Suppressor macrophage treated with lipopolysaccharide for 4 hours (primary cell): ENCODE measurements at places on chromosomes 4 and X.

DNA sequence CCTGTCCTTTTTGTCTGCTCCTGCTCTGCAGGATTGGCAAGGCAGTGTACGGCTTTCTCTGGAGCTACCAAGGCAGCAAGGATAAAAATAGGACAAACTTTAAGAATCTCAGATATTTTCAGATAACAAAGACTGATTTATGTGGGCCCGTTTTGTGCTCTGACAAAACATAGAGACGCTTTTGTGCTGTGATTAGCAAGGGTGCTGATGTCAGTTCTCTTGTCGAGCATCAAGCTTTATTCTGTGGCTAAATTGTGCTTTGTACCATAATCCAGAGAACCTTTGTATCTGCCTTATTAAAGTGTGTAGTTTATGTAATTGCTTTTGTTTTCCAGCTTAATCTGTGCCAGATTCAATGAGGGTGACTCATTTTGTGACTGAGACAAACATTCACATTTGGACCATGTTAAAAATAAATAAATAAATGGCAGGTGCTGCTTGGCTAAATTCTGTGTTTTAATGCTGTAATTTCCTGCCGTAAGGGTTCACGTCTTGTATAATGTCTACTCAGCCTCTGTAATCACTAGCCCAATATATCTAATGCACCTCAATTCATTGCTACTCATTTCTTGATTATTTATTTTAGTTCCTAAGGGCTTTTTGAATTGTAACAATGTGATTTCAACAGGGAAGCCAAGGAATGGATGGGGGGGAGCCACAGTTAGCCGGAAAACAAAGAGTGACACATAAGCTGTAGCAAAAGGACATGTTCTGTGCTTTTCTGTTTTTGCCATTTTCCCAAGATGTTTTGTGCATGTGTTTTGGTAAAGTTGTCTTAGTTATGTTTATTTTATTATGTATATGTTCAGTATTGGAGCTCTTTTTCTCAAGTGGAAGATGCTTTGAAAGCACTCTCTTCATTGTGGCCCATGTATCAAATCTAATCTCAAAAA is 75.1 kb downstream of the GAB1 start:
- DNase-seq, result no peak

DNA sequence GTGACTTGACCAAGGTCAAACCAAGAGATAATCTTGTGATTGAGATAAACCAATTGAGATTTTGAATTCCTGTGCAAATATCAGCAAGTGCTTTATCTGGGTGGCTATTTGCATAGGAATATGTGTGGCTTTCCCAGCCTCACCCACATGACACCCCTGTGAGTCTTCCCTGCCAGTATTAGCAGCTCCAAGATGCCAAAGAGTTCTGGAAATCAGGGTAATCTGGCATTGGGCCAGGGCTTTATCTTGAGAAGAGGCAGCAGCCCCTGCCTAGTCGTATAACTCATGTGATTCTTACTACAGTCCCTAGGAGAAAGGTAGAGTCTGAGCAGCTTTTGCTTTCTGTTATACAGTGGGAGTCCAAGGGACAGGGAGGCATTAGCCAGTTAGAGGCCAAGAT is 87.7 kb downstream of the RLIM start:
- DNase-seq, result no peak

GRCh38 chr4:140098455-140099160 is 55.4 kb downstream of the MAML3 start:
- DNase-seq, result peak; percentile 44

DNA sequence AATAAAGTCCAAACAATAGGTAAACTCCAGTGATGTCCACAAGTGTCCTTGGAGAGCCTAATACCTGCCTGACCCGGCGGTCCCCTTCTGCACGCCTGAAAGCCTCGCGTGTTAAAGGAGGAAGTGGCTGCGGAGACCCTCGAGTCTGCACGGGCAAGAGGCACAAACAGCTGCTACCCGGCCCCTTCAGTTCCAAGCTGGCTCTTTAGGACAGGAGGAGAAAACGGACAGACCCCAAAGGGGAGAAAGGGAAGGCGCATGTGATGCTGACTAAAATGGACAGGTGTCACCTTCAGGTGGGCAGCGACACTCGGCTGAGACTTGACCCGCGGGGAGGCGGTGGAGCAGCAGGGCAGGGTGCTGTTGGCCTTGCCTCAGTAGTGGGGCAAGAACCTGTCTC is 102.7 kb upstream of the TENM3 start:
- no peak for DNase-seq
